ENCODE measurements at places on chromosomes 2 and 18. TPM values are rescaled to one million over a fixed set of nuclear protein-coding genes. Genes with fewer than 3 reads are reported as not detected.

- DNase-seq: no peak
- H3K4me3 ChIP-seq: peak overlapping the region; percentile 15
These were observed 273.6 kb downstream of the CCDC74A start for GRCh38 chr2:131801210-131801744.

DNA sequence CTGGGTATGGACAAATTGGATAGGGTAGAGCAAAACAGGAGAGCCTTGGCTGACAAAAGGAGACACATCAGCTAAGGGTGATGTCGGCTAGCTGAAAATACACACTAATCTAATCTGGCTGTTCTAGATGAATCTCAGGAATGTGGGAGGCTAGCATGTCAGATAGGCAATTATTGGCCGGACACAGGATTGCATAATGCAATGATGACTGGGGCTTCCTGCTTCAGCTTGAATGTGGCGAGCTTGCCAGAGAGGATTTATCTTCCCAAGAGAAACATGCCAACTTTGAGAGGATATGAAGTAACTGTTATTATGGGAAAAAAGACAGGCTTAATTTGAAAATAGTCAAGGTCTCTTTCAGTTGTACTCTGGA, 102.4 kb downstream of the TRIB2 start:
- H3K27ac ChIP-seq: peak overlapping the region; percentile 41
- peak; percentile 58 for DNase-seq

DNA sequence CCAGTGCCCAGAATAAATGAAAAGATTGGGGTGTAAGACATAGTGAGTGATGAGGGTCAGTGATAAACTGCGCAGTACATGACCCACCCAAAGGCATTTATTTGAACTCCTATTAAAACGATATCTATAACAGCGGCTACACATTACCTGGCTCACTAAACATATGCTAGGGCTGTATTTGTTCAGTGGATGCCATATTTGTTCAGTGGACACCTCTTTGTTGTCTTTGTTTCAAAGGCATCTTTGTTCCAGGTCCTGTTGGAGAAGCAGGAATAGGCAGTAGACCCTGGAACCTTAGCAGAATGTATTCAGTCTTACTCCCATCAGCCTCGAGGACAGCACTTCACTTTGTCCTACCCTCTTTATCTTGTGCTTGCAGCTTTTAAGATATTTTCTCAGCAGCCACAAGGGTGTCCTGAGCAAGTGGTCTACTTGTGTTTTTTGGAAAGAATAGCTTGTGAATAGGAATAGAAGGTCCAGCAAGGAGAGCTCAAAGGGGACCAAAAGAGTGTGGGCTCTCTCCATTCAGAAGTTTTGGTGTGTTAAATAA, 650.8 kb upstream of the FANCL start:
- DNase-seq: no peak
- H3K4me3 ChIP-seq: no peak overlapping the region
- H3K36me3 ChIP-seq: no peaks in the 10 kb centered on the region
- no peaks in the 10 kb centered on the region for H3K4me1 ChIP-seq

- no peak overlapping the region for H3K4me3 ChIP-seq
- no peaks in the 10 kb centered on the region for H3K36me3 ChIP-seq
- no peaks in the 10 kb centered on the region for H3K4me1 ChIP-seq
- no peaks in the 10 kb centered on the region for H3K27me3 ChIP-seq
These were observed 17.6 kb upstream of the TMEM247 start for GRCh38 chr2:46461709-46462171.

DNA sequence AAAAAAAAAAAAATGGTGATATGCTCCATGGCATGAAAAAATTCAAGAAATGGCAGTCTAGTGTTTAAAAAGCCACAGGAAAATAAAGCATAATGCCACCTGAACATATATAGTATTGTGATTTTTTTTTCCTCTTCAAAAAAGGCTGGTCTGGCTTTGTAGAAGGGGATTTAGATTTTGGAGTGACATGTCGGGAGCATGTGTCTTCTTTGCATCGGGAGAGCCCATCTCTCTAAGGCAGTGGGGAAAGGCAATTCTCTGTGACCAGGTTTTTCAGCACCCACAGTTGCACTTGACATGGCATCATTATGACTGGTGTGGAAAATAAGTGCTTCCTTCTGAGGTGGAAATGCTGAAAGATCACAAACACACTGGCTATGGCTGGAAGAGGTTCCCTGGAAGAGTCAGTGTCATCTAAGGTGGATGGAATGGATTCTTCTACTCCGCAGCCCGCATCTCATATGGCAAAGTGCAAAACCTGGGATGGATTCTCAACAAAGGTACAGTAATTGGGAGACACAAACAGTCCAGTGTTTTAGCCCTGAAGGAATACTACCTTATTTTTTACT, 172.5 kb downstream of the AGAP1 start:
- no peaks in the 10 kb centered on the region for H3K36me3 ChIP-seq
- no peaks in the 10 kb centered on the region for H3K4me1 ChIP-seq
- DNase-seq: peak; percentile 70
- H3K4me3 ChIP-seq: no peak overlapping the region
- H3K27me3 ChIP-seq: no peaks in the 10 kb centered on the region

- no peaks in the 10 kb centered on the region for H3K4me1 ChIP-seq
- H3K36me3 ChIP-seq: no peaks in the 10 kb centered on the region
- H3K27ac ChIP-seq: no peak overlapping the region
- H3K27me3 ChIP-seq: no peaks in the 10 kb centered on the region
- DNase-seq: no peak
- H3K4me3 ChIP-seq: no peak overlapping the region
These were observed 568.5 kb upstream of the SLC8A1 start for GRCh38 chr2:41020358-41020757.

DNA sequence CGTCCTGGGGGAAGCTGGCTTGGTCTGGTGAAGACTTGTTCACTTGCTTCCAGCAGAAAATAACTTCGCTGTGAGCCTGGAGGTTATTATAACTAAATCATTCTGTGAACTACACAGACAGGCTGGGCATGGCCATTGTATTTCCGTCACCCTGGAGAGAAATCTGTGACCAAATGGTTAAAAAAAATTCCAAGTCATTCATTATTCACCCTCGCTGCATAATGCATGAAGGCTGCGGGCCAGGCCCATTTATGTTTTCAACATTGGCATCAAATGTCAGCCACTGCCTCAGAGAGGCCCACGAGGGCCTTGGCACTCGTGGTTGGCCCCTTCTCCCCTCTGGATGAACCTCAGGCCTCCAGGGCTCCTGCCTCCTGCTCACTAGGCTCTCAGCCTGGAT, 57.7 kb downstream of the RRM2 start:
- no peak overlapping the region for H3K4me3 ChIP-seq
- no peaks in the 10 kb centered on the region for H3K27me3 ChIP-seq
- H3K4me1 ChIP-seq: no peaks in the 10 kb centered on the region
- no peak for DNase-seq
- H3K27ac ChIP-seq: no peak overlapping the region
- H3K36me3 ChIP-seq: no peaks in the 10 kb centered on the region

- no peaks in the 10 kb centered on the region for H3K27me3 ChIP-seq
- peak overlapping the region; percentile 63 for H3K27ac ChIP-seq
- no peaks in the 10 kb centered on the region for H3K36me3 ChIP-seq
- H3K4me1 ChIP-seq: peaks cover 7% of the 10 kb centered on the region
- DNase-seq: peak; percentile 78
These were observed 24.9 kb upstream of the RAB10 start for GRCh38 chr2:26008851-26009566.

DNA sequence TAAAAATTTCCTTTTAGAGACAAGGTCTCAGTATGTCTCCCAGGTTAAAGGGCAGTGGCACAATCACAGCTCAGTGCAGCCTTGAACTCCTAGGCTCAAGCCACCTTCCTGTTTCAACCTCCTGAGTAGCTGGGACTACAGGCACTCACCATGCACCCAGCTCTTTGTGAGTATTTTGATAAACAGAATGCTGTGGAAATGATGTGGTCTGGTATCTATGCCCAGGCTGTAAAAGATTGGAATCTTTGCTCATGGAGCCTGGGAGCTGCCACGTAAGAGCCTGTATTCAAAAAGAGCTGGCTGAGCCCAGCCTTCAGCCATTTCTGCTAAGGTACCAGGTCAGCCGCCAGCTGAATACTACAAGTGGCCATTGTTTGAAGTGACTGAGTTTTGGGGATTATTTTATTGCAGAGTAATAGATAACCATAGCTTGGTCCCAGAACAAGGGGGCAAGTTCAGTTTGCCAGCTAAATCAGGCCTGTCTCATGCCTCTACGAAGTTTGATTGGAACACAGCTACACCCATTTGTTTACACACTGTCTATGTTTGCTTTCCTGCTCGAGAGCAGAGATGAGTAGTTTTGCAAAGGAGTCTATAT, 21.3 kb upstream of the ARL5A start:
- no peaks in the 10 kb centered on the region for H3K4me1 ChIP-seq
- no peak for DNase-seq
- H3K36me3 ChIP-seq: no peaks in the 10 kb centered on the region
- no peak overlapping the region for H3K4me3 ChIP-seq
- no peaks in the 10 kb centered on the region for H3K27me3 ChIP-seq
- H3K27ac ChIP-seq: no peak overlapping the region

GRCh38 chr2:238720232-238720672, 127.6 kb upstream of the TWIST2 start:
- no peaks in the 10 kb centered on the region for H3K4me1 ChIP-seq
- peak; percentile 59 for DNase-seq
- no peak overlapping the region for H3K27ac ChIP-seq
- H3K4me3 ChIP-seq: no peak overlapping the region
- H3K36me3 ChIP-seq: no peaks in the 10 kb centered on the region

DNA sequence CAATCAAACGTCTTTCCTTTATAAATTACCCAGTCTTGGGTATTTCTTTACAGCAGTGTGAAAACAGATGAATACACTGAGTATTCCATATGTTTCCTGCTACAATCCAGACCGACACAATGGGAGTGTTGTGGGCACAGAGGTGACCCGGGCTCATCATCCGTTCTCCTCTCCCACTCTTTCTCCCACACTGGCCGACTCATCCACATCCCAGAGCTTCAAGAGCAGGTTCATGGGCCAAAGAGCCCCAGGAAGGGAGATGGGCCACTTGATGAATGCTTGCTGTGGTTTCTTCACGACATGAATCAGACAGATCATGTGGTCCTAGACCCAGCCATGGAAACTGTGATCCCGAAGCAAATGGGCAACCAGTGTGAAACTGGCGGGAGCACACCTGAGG, 4.1 kb upstream of the COPS8 start:
- no peaks in the 10 kb centered on the region for H3K36me3 ChIP-seq
- H3K27ac ChIP-seq: no peak overlapping the region
- no peaks in the 10 kb centered on the region for H3K27me3 ChIP-seq
- no peak overlapping the region for H3K4me3 ChIP-seq

DNA sequence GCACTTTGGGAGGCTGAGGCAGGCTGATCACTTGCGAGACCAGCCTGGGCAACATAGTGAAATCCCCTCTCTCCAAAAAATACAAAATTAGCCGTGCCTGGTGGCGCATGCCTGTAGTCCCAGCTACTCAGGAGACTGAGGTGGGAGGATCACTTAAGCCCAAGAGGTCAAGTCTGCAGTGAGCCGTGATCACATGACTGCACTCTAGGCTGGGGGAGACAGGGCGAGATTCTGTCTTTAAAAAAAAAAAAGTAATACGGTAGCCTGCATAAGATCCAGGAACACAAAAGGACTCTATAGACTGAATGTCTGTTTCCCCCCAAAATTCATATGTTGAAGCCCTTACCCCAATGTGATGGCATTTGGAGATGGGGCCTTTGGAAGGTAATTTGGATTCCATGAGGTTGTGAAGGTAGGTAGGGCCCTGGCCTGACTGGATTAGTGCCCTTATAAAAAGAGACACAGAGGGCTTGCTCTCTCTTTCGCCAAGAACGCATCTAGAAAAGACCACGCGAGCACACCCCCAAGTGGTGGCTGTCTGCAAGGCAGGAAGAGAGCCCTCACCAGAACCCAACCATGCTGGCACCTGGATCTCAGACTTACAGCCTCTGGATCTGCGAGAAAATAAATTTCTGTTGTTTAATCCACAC, 17.0 kb downstream of the MBOAT2 start:
- no peak for DNase-seq
- H3K4me3 ChIP-seq: no peak overlapping the region
- H3K27me3 ChIP-seq: no peaks in the 10 kb centered on the region
- no peaks in the 10 kb centered on the region for H3K36me3 ChIP-seq
- no peaks in the 10 kb centered on the region for H3K4me1 ChIP-seq

DNA sequence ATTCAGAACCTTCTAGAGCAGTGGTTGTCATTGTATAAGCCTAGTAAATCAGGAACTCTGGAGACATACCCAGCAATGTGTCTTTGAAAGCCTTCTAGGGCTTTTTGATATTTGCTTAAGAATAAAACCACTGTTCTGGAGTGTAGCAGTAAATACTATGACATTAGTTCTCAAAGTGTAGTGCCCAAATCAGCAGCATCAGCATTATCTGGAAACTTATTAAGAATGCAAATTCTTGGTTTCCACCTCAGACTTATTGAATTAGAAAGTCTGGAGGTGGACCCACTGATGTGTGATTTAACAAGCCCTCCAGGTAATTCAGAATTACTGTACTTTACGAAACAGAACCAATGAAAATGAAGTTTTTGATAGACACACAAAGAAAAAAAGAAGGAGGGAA, 509.7 kb downstream of the SUCLG1 start:
- no peaks in the 10 kb centered on the region for H3K4me1 ChIP-seq
- H3K4me3 ChIP-seq: no peak overlapping the region
- no peak for DNase-seq
- H3K36me3 ChIP-seq: no peaks in the 10 kb centered on the region
- H3K27ac ChIP-seq: no peak overlapping the region

GRCh38 chr2:205296959-205297358, 385.3 kb upstream of the NRP2 start:
- H3K27me3 ChIP-seq: no peaks in the 10 kb centered on the region
- DNase-seq: no peak
- no peak overlapping the region for H3K27ac ChIP-seq

- no peaks in the 10 kb centered on the region for H3K27me3 ChIP-seq
- DNase-seq: no peak
- H3K27ac ChIP-seq: no peak overlapping the region
- no peaks in the 10 kb centered on the region for H3K36me3 ChIP-seq
These were observed 38.1 kb downstream of the PIK3C3 start for GRCh38 chr18:41993151-41993550.

The MTCL1 gene
- 20.8 TPM for total RNA-seq

The CENPA gene
- 22.7 TPM for total RNA-seq

The DSG3 gene
- 0.07 TPM for total RNA-seq

The MDH1B gene
- total RNA-seq: 0.50 TPM

All from colonic mucosa (tissue), 4 donors.